CD4-positive, alpha-beta T cell (primary cell): ENCODE measurements at places on chromosomes 2 and 18. TPM values are rescaled to one million over a fixed set of nuclear protein-coding genes. Genes with fewer than 3 reads are reported as not detected.

The SLC9A4 gene
- not detected for total RNA-seq

The ZBTB7C gene
- total RNA-seq: not detected

The C2orf80 gene
- total RNA-seq: not detected

The ZNF385B gene
- not detected for total RNA-seq
